ENCODE measurements at places on chromosomes 12 and 14. TPM values are rescaled to one million over a fixed set of nuclear protein-coding genes. Genes with fewer than 3 reads are reported as not detected.
A peak's percentile ranks its signal among the peaks of the same experiment; 100 is the strongest.

Gene SLC5A8
- total RNA-seq = not detected

GRCh38 chr14:91654836-91655235 lies 77.0 kb downstream of the CATSPERB start:
- H3K4me3 ChIP-seq = no peak overlapping the region
- H3K27me3 ChIP-seq = no peaks in the 10 kb centered on the region
- no peaks in the 10 kb centered on the region for H3K4me1 ChIP-seq
- no peaks in the 10 kb centered on the region for H3K36me3 ChIP-seq
- no peak overlapping the region for H3K27ac ChIP-seq

Gene IL26
- 1.00 TPM for total RNA-seq

Gene GMPR2
- 43.6 TPM for total RNA-seq

Gene MSRB3
- not detected for total RNA-seq

- no peak overlapping the region for H3K27ac ChIP-seq
- no peaks in the 10 kb centered on the region for H3K27me3 ChIP-seq
- no peaks in the 10 kb centered on the region for H3K36me3 ChIP-seq
- no peaks in the 10 kb centered on the region for H3K4me1 ChIP-seq
These were observed 3.2 kb downstream of the SERPINA9 start for GRCh38 chr14:94472842-94473241.

Gene C12orf50
- not detected for total RNA-seq

GRCh38 chr14:22896760-22897159 lies 13.7 kb downstream of the REM2 start:
- peaks cover 8% of the 10 kb centered on the region for H3K36me3 ChIP-seq
- H3K27ac ChIP-seq = no peak overlapping the region
- no peak overlapping the region for H3K4me3 ChIP-seq

- no peaks in the 10 kb centered on the region for H3K36me3 ChIP-seq
- H3K27ac ChIP-seq = no peak overlapping the region
- H3K4me3 ChIP-seq = no peak overlapping the region
- no peaks in the 10 kb centered on the region for H3K4me1 ChIP-seq
- no peak for DNase-seq
These were observed 24.4 kb downstream of the NKX2-1 start for GRCh38 chr14:36495666-36496065.

- no peaks in the 10 kb centered on the region for H3K36me3 ChIP-seq
- no peak overlapping the region for H3K27ac ChIP-seq
- no peaks in the 10 kb centered on the region for H3K27me3 ChIP-seq
- H3K4me1 ChIP-seq = peaks cover 24% of the 10 kb centered on the region
These were observed 34.3 kb upstream of the LMNTD1 start for GRCh38 chr12:25587346-25587745.

- H3K27me3 ChIP-seq = no peaks in the 10 kb centered on the region
- H3K27ac ChIP-seq = no peak overlapping the region
- H3K4me1 ChIP-seq = no peaks in the 10 kb centered on the region
- H3K36me3 ChIP-seq = no peaks in the 10 kb centered on the region
These were observed 124.8 kb upstream of the WSCD2 start for GRCh38 chr12:108004319-108004718.

GRCh38 chr12:30829876-30830275 lies 75.1 kb upstream of the CAPRIN2 start:
- DNase-seq = no peak
- H3K4me3 ChIP-seq = no peak overlapping the region
- H3K27me3 ChIP-seq = peaks cover 5% of the 10 kb centered on the region

GRCh38 chr12:124557518-124558223 lies 9.7 kb downstream of the NCOR2 start:
- H3K4me3 ChIP-seq = no peak overlapping the region
- peaks cover 13% of the 10 kb centered on the region for H3K4me1 ChIP-seq
- H3K27ac ChIP-seq = no peak overlapping the region
- no peaks in the 10 kb centered on the region for H3K27me3 ChIP-seq

DNA sequence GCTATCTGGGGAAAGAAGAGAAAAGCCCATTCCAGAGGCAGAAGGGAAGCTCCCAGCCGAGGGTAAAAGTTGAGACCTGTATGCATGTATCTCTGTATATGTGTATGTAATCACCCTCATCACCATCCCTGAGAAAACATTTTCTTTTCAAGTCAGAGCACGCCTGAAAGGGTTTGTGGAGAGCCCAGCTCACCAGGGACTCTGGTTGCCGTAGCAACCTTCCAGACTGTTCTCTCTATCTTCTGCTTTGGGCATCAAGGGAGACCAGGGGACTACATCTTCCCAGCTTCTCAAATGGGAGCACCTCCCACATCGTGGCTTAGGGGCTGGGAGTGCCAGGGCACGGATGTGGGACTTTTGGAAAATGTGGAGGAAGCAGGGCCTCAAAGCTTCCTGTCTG lies 93.5 kb downstream of the GALNT8 start:
- H3K27ac ChIP-seq = no peak overlapping the region
- H3K4me3 ChIP-seq = no peak overlapping the region
- DNase-seq = no peak
- H3K4me1 ChIP-seq = peaks cover 17% of the 10 kb centered on the region
- no peaks in the 10 kb centered on the region for H3K36me3 ChIP-seq
- H3K27me3 ChIP-seq = no peaks in the 10 kb centered on the region

Gene CCDC177
- not detected for total RNA-seq

Gene SSTR1
- not detected for total RNA-seq

- H3K27ac ChIP-seq = no peak overlapping the region
- H3K36me3 ChIP-seq = no peaks in the 10 kb centered on the region
- no peaks in the 10 kb centered on the region for H3K27me3 ChIP-seq
- DNase-seq = no peak
- H3K4me1 ChIP-seq = peaks cover 25% of the 10 kb centered on the region
These were observed 131.4 kb upstream of the ARHGAP5 start for GRCh38 chr14:31945701-31946100.

- no peak for DNase-seq
- no peaks in the 10 kb centered on the region for H3K36me3 ChIP-seq
- H3K27ac ChIP-seq = no peak overlapping the region
These were observed 349.0 kb downstream of the RAD51B start for GRCh38 chr14:68168460-68169109.

Gene ESYT1
- 191 TPM for total RNA-seq

- no peak overlapping the region for H3K27ac ChIP-seq
- no peak for DNase-seq
- no peaks in the 10 kb centered on the region for H3K36me3 ChIP-seq
- H3K4me3 ChIP-seq = no peak overlapping the region
These were observed 41.4 kb upstream of the NUDT4 start for GRCh38 chr12:93336291-93336741.

Gene LGR5
- not detected for total RNA-seq

DNA sequence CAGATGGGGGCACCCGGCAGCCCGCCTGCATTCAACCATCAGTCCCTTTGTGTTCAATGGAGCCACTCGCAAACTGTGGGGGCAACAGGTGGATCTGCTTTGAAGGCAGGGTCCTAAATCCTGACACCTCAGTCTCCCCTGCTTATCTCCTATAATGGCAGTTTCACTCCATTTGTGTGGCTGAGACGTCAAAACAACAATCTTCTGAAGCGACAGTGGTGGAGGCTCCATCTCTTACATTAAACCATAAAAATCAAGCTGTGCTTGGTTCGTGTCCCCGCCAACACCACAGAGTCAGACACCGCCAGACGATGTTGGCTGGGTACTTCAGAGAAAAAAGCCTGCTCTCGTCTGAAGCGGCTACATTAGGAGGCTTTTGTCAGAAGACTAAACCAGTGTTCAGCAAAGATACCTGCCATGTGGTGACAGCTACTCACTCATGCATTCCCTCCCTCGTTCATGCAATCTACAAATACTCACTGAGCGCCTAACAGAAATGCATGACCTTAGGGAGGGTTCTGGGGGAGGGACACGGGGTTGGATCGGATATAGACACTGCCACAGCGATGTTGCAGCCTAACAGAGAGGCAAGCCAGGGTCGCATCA lies 253.9 kb downstream of the FOXN3 start:
- no peaks in the 10 kb centered on the region for H3K27me3 ChIP-seq
- DNase-seq = no peak
- H3K4me1 ChIP-seq = no peaks in the 10 kb centered on the region
- no peak overlapping the region for H3K4me3 ChIP-seq
- H3K36me3 ChIP-seq = peaks cover 8% of the 10 kb centered on the region

DNA sequence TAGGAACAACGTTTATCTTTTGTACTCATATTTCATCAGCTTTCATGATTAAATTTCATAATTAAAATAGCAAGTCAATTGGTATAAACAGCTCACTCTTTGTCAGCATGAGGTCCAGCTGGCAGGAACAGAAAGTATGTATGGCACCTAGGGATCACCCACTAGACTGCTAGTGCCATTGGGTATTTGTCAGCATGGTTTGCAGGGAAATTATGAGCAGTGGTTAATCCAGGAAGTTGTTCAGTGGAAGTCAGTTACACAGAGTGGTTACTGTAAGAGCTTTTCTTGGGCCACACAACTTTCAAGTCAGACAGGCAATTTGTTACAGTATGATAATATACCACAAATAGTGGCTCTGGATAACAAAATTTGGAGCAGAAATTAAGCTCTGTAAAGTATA lies 340.3 kb upstream of the RGS6 start:
- no peak overlapping the region for H3K4me3 ChIP-seq
- no peak overlapping the region for H3K27ac ChIP-seq
- no peaks in the 10 kb centered on the region for H3K27me3 ChIP-seq
- peaks cover 24% of the 10 kb centered on the region for H3K4me1 ChIP-seq

DNA sequence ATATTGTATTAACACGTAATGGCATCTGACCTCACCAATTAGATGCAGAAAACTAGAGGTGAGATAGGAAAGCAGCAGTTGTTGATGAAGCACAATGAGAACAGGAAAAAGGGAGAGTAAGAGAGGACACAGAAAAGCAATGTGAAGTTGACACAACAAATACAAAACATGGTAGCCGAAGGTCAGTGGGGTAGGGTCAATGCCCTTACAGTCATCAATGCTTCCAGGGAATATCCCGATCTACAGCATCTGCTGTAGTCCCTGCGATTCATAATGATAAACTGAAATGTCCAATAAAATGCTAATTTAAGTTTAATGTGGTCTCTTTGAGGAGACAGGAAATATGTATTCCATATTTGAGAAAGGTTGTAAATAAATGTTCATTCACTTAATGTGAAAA lies 2.9 kb upstream of the COL2A1 start:
- H3K27ac ChIP-seq = no peak overlapping the region
- no peak overlapping the region for H3K4me3 ChIP-seq
- H3K36me3 ChIP-seq = no peaks in the 10 kb centered on the region

DNA sequence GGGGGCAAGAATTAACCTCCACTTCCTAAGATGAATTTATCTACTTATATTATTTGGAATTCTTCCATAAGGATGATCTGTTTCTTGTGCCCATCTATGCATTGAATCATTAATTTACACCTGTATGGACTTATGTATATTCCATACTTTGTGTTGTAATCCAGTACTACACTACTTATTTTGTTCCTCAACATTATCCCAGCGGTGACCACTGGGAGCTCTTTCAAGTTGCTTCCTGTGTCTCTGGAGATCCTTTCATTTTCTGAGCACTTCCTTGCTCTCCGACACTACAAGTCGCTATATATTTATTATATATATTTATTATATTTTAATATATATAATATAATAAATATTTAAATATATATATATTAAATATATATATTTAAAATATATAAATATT lies 54.9 kb upstream of the SCN8A start:
- no peak for DNase-seq
- H3K4me3 ChIP-seq = no peak overlapping the region
- H3K36me3 ChIP-seq = no peaks in the 10 kb centered on the region

Gene POU6F1
- total RNA-seq = 15.4 TPM

DNA sequence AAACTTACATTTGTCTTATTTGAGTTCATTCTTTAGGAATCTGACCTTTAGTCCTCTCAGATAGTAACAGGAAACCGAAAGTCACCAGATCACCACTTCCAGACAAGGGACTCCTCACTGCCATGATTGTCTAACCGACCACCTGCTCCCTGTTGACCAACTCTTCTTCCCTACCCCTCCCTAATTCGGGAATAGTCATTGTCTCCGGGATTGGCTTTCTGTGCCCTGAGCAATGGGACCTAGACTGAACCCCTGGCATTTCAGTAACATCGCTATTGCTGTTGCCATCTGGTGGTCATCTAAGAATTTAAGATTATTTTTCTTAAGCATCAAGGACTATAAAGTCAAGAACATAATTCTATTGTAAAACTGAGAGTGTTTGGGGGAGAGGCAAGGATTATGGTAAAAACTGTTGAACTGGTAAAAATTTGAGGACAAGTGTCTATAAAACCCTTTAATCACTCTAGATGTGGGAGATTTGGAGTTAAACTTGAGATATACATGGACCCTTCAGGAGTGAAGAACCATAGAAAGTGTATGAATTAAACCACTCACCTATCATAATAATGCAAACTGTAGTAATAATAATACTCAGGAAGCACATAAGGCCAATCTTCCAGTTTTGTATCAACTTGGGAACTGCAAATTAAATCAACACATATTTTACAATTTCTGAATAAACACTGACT lies 6.3 kb downstream of the CLEC2A start:
- no peak overlapping the region for H3K27ac ChIP-seq
- DNase-seq = no peak
- no peaks in the 10 kb centered on the region for H3K4me1 ChIP-seq

GRCh38 chr12:128570191-128571065 lies 253.3 kb downstream of the SLC15A4 start:
- no peak overlapping the region for H3K4me3 ChIP-seq
- peaks cover 7% of the 10 kb centered on the region for H3K4me1 ChIP-seq
- DNase-seq = peak; percentile 25
- H3K27ac ChIP-seq = peak overlapping the region; percentile 47
- H3K36me3 ChIP-seq = no peaks in the 10 kb centered on the region
- no peaks in the 10 kb centered on the region for H3K27me3 ChIP-seq

Gene UNC79
- 0.07 TPM for total RNA-seq

- H3K27me3 ChIP-seq = no peaks in the 10 kb centered on the region
- no peak overlapping the region for H3K27ac ChIP-seq
- no peaks in the 10 kb centered on the region for H3K4me1 ChIP-seq
- no peak overlapping the region for H3K4me3 ChIP-seq
These were observed 285.7 kb upstream of the LMO3 start for GRCh38 chr12:16891673-16892072.

DNA sequence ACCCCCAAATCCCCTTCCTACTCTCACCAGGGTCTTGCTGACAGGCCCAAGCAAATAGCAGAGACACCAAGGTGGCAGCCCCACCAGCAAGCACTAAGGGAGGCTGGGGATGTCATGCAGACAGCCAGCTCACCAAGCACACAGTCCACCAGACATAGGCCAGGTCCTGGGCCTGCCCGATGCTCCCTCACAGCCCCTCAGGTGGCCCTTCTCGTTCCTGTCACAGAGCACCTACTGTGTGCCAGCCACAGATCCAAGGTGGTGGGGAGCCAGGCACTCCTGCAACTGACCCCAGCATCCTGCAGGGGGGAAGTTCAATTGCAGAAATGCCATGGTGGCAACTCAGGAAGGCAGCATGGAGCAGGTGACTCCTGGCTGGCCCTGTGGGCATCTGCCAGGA lies 60.5 kb upstream of the PNMA1 start:
- no peaks in the 10 kb centered on the region for H3K27me3 ChIP-seq
- DNase-seq = no peak
- H3K4me1 ChIP-seq = peaks cover 67% of the 10 kb centered on the region
- H3K27ac ChIP-seq = no peak overlapping the region
- H3K4me3 ChIP-seq = no peak overlapping the region

Gene CLEC4D
- not detected for total RNA-seq

All from CD8-positive, alpha-beta memory T cell (primary cell).